ENCODE measurements at places on chromosomes 4 and X. TPM values are rescaled to one million over a fixed set of nuclear protein-coding genes. Genes with fewer than 3 reads are reported as not detected.

DNA sequence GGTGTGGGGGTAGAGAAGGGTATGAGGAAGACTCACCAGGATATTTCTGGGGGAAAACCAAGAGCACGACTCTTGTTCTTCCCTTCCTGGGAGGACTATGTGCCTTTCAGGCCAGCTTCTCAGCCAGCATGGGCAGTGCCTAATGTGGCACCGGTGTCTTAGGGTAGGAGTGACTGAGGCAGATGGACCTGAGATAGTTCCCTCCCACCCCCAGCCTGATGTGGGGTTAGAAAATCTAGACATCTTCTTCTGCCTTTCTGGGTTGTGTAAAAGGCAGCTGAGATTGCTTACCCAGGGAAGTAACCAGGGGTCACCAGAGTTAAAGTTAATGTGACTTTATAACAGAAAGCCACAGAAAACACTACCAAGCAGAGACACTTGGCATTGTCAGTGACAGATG lies 127.3 kb downstream of the TMA16 start:
- DNase-seq: no peak

GRCh38 chr4:142377342-142378091 lies 468.6 kb downstream of the INPP4B start:
- DNase-seq: no peak

DNA sequence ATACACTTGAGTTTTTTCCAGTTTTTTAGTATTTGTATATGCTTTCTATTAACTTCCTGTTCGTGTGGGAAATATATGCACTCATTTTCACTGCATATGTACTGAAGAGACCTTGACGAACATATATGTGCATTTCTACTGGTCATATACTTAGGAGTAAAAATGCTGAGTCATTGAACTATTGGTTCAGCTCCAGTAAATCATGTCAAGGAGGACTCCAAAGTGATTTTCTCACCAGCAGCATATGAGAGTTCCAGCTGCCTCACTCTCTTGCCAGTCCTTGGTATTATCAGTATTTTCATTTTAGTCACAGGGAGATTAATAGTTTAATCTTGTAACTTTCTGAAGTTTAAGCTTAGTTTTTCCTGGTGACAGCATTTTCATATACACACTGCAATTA lies 2750.2 kb downstream of the ARAP2 start:
- peak; percentile 23 for DNase-seq

The CPE gene
- total RNA-seq: 21.4 TPM

The CRLF2 gene
- total RNA-seq: not detected

DNA sequence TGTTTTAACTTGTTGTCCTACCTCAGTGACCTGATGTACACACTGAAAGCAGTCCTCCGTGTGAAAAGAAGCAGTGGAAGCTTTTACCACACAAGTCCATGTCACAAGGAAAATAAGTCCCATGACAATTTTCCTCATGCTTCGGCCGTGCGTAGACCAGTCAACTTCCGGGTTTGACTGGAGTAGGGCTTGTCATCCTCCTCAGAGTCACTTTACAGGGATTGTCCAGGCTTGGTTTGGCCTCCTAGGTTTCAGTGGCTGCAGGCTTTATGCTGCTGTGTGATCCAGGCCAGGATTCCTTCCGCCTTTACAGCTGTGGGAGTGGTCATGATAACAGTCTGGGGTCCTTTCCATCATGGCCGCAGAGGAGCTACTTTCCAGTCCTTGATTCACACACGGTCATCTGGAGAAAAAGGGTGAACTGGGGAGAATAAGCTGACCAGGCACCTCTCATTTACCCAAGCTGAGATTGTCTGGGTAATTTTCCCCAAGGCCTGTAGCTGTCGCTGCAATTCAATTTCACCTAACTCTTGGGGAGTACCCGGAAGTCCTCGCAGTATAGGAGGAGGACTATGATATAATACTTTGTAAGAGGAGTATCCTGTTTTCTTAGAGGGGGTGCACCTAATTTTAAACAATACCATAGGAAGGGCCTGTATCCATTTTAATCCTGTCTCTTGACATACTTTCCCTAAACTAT lies 206.1 kb upstream of the KLF8 start:
- DNase-seq: no peak

The FHIP1A gene
- total RNA-seq: 5.5 TPM

- DNase-seq: peak; percentile 85
Observed at GRCh38 chrX:46444011-46444410, 101.2 kb downstream of the ZNF674 start.

The NSUN7 gene
- not detected for total RNA-seq

The CENPC gene
- 8.3 TPM for total RNA-seq
